ENCODE measurements at places on chromosomes 2 and 18.

DNA sequence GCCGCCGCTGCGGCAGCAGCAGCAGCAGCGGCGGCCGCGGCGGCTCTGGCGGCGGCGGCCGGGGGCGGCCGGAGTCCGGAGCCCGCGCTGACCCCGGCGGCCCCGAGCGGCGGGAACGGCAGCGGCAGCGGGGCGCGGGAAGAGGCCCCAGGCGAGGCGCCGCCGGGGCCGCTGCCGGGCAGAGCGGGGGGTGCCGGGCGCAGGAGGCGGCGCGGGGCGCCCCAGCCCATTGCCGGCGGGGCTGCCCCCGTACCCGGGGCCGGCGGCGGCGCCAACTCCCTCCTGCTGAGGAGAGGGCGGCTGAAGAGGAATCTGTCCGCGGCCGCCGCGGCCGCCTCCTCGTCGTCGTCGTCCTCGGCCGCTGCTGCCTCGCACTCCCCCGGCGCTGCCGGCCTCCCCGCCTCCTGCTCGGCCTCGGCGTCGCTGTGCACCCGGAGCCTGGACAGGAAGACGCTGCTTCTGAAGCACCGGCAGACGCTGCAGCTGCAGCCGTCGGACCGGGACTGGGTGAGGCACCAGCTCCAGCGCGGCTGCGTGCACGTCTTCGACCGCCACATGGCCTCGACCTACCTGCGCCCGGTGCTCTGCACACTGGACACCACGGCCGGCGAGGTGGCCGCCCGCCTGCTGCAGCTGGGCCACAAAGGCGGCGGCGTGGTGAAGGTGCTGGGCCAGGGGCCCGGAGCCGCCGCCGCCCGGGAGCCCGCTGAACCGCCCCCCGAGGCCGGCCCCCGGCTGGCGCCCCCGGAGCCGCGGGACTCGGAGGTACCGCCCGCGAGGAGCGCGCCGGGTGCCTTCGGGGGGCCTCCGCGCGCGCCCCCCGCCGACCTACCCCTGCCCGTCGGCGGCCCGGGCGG is 646 bp downstream of the PHLPP1 start:
- no peak for DNase-seq

GRCh38 chr18:6428851-6429395 is 14.2 kb upstream of the L3MBTL4 start:
- DNase-seq = no peak

DNA sequence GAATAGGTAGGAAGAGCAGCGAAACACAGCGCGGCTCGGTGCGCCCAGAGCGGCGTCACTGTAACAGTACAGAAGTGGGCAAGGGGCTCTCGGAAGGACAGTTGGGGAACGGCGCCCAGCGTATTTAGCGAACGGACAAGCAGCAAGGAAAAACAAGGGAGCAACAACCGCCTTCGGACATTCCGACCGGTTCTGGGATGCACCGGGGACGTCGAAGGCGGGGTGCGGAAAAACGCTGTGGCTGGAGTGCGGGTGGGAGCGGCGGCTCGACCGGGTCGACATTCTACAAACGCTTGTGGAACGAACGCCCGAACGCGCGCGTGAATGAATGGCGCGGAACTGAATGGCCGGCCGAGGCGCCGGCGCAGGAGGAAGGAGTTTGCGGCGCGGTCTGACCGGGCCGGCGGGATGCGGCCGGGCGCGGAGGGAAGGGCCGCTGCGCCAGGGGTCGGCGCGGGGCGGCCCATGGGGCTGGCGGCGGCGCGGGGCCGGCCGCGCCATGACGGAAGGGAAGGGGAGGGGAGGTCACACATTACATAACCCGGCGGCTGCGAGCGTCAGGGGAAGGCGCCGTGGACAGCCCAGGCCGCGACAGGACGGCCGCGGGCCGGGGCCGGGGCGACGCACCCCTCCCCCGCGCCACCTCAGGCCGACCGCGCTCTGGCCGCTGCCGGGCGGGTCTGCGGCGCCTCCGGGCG is 605 bp downstream of the REV1 start:
- peak; percentile 48 for DNase-seq

GRCh38 chr2:19675003-19675629 is 226.7 kb downstream of the TTC32 start:
- DNase-seq = no peak

DNA sequence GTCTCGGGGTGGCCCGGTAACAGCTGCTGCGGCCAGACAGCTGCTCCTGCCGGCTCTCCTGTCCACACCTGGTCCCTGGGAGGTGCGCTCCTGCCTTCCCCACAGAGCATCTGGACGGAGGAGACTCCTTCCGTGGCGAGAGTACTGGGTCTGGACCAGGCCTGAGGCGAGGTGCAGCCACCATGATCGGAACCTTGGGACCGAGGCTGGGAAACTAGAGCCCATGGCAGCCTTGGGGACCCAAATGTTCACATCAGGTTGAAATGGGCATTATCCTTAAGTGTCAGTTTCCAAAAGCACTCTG is 628 bp downstream of the GIGYF2 start:
- DNase-seq = no peak

- no peak for DNase-seq
Observed at GRCh38 chr2:144477957-144478311, 42.0 kb downstream of the ZEB2 start.

DNA sequence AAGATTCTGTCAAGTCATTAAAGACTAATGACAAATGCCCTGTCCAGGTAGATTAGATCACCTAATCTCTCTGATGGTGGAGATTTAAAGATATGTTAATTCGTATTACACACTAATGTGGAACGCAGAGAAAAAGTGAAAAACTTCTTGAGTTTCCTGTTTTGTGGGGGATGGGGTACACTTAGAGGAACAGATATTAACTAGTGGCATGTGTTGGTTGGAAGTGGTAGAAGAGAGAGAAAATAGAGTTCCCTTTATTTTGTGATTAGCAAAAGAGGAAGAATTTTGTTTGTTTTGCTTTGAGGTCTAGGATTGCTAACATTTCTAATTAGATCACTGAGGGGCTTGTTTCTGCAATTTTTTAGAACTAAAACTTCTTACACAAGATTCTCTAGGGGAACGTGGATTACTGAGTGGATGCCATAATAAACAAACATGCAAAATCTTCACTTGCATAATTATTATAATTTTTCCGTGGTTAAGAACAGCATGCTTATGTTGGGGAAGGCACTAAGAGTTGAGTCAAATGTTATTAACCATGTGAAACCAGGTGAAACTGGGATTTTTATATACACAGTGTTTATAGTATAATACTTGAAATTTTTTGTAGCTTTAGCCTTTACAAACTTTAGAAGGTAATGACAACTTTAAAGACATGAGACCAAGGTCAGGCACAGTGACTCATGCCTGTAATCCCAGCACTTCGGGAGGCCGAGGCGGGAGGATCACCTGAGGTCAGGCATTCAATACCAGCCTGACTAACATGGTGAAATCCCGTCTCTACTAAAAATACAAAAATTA is 97.4 kb upstream of the STK17B start:
- DNase-seq = peak; percentile 90

GRCh38 chr2:16438613-16439321 is 226.9 kb downstream of the CYRIA start:
- DNase-seq = no peak

DNA sequence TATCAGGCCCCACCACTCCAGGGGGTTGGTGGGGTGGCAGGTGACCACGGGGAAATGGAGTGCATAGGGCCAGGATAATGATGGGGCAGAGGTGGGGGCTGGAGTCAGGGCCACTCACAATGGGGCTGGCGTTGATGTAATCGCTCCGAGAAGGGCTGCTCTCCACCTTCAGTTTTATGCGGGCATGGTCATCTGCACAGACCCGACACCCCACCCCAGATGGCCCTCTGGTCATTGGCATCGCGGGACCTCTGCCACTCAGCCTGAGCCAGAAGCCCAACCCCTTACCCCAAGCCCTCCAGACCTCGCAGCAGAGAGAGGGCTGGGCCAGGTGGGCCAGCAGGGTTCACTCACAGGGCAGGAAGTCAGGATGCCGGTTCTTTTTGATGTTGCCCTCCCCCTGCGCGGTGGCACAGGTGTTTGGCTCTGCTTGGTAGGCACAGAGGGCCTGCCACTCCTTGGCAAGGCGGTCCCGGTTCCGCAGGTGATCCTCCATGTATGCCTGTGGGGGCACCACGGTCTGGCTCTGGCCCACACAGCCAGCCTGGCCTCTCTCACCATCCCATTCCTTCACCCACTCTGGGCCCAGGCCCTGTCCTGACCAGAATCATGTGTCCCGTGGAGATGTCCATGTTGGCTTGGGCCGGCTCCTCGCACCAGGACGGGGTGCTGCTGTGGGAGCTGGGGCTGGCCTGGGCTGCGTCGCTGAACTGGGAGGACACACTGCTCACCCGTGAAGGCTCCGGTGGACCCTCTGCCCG is 12.4 kb downstream of the PTPRN start:
- no peak for DNase-seq

GRCh38 chr2:231386446-231386845 is 9.1 kb upstream of the B3GNT7 start:
- peak; percentile 81 for DNase-seq

GRCh38 chr18:54710900-54711281 is 117.4 kb upstream of the RAB27B start:
- DNase-seq = no peak

- DNase-seq = no peak
Observed at GRCh38 chr2:235054475-235054874, 102.7 kb downstream of the SH3BP4 start.

DNA sequence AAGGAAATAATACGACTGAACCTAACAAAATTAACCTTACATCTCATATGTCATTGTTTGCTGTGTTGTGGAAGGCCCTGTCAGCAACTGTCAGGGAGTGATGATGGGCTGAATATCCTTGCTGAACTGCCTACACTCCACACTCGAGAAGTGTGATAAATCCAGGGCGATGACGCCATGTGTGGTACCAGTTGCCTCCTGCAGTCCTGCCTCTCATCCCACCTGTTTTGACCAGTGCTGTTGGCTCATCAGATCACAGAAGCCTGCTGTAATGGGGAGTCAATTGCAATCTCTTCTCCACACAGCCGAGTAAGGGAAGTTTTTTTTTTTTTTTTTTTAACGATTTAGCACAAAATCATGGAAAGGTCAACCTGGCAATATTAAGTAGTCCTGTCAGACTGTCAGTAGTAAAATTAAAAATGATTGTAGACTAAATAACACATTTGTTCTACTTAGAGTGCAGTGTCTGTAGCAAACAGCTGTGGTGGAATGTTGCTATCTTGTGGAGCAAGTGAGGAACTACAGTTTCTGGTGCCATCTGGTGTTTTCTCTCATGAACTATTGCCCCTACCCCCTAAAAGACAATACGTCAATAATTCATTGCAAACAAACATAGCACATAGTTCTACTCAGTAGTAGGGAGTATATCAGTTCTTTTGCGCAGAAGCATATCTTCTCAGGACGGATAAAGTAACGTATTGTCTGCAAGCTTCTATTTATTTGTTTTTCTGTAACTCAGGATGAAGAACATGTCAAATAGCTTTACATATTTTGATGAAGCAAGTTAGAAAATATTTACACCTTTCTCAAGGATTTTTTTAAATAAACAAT is 347.6 kb downstream of the CTNNA2 start:
- DNase-seq = peak; percentile 34

DNA sequence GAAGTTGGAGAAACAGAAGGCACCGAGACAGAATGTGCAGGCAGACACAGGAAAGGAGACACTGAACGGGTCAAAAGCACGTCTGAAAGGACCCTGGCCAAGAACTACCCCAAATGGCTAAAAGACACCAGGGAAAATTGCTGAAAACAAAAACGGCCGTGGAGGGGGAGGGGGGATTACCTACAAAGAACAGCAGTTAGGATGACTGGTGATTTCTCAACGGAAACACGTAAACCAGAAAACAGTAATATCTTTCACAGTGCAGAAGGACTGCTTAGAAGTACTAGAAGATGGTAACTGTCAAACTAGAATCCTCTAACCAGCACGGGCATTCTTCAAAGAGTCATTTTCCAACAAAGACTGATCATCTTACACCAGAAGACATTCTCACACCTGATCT is 142.6 kb downstream of the HDAC4 start:
- DNase-seq = peak; percentile 35

DNA sequence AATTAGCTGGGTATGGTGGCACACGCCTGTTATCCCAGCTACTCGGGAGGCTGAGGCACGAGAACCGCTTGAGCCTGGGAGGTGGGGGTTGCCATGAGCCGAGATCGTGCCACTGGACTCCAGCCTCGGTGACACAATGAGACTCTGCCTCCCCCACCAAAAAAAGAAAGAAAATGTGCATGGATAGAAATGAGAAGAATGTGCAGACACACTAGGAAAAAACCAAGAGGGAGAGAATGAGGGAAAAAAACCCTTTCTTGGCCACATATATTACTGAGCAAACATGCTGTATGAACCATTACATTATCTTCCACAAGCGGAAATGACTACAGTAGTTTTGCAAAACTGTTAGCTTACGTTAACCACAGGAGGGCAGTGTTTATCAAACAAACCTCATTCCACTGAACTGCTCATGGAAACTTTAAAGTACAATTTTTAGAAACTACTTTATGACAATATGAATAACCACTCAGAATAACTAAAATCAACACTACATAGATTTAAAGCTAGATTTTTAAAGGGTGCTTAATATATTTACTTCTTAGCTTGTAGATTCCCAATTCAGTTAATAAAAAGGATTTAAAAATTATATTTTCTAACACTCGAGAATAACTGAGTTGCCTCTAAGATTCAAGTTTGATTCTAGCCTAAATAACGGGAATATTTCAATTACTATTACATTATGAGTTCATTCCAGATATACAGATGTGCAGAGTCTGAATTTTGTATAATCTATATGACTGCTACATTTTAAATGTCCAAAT is 26.4 kb downstream of the ASXL2 start:
- DNase-seq = peak; percentile 87

DNA sequence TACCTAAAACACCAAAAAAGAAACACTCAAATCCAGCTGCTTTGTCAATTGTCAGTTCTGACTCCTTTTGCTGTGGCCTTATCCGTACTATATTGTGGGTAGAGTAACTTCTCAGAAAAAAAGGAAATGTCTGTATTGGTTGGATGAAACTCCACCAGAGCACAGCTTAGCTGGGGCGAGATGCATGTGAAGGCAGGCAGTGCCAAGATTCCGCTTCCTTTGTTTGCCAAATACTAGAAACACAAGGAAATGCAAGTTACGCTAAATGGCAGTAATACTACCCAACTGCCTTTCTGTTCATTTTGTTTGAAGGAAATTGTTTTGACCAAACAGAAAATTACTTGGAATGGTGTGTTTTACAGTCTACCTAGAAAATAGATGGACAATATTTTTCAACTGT is 10.0 kb downstream of the KLF11 start:
- DNase-seq = no peak

DNA sequence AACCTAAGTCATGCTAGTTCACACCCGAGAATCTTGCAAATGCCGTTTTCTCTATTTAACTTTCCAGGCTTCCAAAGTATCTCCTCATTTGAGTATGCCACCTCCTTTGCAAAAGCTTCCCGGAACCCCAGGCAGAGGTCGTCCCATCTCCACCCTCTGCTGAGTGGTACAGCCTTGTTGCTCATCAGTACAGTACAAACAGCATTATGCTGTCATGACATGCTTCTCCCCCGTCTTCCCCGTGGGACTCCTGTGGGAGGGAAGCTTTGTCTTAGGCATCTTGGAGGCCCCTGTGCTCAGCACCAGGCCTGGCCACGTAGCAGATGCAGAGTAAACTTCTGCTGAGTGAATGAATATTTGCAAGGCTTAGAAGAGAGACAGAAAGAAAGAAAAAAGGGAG is 102.7 kb downstream of the CDCA7 start:
- no peak for DNase-seq
